ENCODE measurements at places on chromosomes 4 and X.

GRCh38 chr4:105135785-105136184, 10.9 kb upstream of the TET2 start:
- DNase-seq: no peak

DNA sequence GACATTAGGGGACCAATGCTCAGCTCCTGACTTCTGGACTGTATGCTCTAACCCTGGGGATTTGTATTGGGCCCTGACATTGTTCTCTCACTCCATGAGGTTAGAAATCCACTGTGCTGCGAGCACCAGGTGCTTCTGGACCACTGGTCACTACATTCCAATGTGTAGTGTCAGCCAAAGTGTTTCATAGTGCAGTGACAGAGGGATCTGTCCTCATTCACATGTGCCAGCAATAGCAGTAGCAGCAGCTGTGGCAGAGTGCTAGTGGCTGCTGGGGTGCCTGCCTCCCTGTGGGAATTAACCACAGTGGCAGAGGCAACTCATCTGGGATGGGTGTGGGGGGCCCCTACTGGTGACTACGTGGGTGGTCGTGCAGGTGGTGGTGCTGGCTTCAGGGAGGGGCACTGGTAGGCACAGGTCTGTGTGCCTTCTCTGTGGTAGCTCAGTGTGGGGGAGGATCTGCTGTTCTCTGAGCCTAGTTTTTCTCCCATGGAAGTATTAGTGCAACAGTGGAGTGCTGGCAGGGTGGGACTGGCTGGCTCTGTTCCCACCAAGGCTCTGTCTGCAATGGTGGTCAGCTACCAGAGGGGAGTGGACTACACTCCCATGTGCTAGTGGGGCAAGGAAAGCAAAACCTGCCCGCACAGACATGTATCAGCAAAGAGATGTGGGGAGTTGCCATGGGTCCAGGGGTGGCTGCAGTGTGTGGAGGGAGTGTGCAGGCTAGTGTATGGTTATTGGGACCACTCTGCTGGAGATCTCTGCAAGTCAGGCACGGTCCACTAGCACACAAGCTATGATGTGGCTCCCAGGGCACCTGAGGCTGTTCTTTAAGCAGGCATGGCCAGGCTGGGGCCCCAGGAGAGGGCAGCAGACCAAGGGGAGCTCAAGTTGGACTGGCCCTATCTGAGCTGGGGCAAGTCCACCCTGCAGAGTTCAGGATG, 78.5 kb downstream of the SCLT1 start:
- no peak for DNase-seq

DNA sequence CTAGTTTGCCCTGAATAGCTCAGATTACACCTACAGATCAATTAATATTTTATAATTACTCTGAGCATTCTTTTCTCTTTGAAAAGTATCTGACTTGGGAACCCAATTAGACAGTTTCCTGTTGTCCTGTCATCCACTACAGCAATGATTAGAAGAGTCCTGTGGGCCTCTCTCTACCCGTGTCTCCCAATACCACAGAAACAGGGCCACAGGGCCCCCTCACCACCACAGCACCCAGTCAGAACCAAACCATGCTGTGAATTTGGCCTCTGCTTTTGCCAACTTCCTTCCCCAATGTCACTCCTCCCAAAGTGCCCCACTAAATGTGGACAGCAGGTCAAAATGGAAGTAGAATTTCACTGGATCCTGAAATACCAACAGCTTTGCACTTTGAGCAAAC, 10.3 kb downstream of the USP46 start:
- no peak for DNase-seq

DNA sequence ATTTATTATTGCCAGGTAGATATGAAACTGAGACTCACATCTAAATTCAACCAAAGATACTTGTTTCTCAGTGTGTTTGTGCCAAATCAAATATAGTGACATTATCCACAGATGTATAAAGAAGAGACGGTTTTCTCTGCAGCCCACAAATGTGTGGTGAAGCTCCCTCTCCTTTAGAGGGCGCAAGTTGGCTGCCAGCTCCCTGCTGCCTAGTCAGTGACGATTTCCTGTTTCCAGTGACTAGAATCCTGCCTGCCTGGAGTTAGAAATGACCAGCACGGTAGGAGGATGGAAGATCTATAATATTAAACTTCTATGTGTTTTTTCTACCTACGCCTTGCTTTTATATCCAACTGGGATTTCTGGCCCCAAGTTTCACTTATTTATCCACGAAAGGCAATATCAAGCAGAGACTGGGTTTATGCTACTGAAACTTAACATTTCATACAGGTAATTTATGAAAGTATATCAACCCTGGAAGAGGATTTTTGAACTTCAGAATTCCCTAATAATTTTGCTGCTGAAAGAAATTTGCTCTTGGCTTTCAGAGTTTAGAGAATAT, 1793.7 kb upstream of the TENM3 start:
- no peak for DNase-seq

DNA sequence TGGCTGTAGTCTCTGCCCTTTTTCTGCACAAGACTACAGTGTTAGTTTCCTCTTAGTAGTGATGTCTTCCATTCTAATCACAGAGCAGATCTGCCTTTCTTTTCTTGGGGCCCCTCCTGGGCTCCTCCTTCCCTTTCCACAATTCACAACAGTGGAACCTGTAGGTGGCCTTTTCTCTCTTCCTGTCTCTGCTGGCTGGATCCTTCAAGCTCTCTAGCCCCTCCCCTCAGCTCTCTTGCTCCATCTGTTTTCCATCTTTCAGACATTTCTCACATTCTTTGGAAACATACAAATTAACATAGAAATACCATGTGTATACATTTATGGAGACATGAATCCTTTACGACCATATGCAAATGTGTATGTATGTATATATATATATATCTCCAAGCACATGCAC, 304 bp upstream of the SPIN2A start:
- no peak for DNase-seq
